Mammary epithelial cell (primary cell): ENCODE measurements at places on chromosomes 4 and X. TPM values are rescaled to one million over a fixed set of nuclear protein-coding genes. Genes with fewer than 3 reads are reported as not detected.

DNA sequence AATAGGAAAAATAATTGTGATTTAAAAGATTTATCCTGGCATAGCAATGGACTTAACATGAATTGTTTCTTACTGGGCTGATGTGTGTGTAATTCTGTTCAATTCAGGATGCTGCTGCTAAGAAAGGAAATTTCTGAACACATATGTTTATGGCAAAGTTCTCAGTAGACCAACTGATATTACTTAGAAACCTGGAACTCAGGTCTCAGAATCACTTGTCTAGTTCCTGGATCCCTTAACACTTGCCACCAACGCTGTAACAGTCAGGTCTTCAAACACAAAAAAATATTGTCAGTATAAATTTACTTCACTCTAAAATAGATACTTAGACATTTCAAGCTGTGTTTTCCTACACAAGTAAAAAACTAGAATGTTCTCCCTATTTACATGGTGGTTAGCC lies 5.5 kb downstream of the CASP3 start:
- DNase-seq = no peak

DNA sequence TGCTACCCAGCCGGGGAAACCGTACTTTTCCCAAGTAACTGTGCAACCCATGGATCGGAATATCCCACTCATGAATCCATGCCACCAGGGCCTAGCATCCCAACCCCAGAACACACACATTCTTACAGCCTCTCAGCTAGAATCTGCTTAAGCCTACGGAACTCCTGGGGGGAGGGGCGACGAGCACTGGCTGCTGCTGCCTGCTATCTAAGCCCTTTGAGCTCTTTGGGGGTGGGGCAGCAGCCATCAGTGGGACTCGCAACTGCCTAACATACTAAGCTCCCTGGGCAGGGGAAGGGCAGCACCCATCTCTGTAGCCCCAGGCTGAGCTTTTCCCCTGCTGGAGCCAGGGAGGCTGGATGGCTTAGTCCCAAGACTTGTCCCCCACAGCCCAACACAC lies 28.6 kb downstream of the NUDT10 start:
- no peak for DNase-seq

GRCh38 chr4:26907731-26908599 lies 47.3 kb downstream of the STIM2 start:
- no peak for DNase-seq

DNA sequence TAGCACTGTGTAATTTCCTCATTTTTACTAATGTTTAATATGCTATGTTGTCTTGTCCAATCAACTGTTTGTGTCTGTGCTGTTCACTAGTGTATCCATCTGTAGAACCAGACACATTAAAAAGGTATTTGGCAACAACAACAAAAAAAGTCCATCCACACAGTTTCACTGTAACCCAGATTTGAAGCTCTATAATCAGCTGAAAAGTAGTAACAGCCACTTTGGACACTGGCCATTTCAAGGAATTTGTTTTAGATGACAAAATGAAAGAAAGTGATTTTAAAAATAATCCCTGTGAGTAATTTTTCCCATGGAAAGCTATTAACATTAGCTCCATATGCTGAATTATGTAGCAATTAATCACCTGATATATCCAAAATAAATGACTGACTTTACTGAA lies 2.2 kb upstream of the FBXL5 start:
- no peak for DNase-seq

FAM133A gene
- under 0.01 TPM for total RNA-seq
